Activated naive CD8-positive, alpha-beta T cell treated with anti-CD3 and anti-CD28 coated beads for 36 hours (primary cell): ENCODE measurements at places on chromosomes 5 and 9. TPM values are rescaled to one million over a fixed set of nuclear protein-coding genes. Genes with fewer than 3 reads are reported as not detected.
A peak's percentile ranks its signal among the peaks of the same experiment; 100 is the strongest.

The C9orf50 gene
- total RNA-seq, result not detected

The ANKRD34B gene
- total RNA-seq, result not detected

The MAT2B gene
- total RNA-seq, result 65.6 TPM

The GMCL2 gene
- total RNA-seq, result not detected

The FGF18 gene
- total RNA-seq, result 0.28 TPM

The SLC31A1 gene
- 16.7 TPM for total RNA-seq

DNA sequence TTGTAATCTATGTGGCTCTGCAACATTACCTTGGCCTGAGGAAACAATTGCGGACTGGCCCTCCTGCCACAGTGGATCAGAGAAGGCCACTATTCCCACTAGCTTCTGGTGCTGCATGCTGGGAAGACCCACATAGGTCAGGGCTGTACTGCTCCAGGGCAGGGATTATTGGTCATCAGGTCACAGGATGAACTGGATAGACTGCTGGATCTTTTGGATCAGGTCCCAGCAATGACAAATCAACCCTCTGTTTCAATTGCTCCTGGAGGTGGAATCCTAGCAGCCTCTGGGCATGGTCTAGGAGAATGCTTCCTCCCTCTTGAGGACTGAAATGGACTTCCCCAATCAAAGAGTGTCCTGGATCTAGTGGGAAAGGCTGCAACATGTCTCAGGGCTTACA, 66.7 kb upstream of the PHF24 start:
- H3K4me3 ChIP-seq, result no peak overlapping the region
- H3K4me1 ChIP-seq, result no peaks in the 10 kb centered on the region
- no peaks in the 10 kb centered on the region for H3K36me3 ChIP-seq

- no peak overlapping the region for H3K4me3 ChIP-seq
- H3K27me3 ChIP-seq, result no peaks in the 10 kb centered on the region
- no peak for DNase-seq
- H3K4me1 ChIP-seq, result no peaks in the 10 kb centered on the region
Measured at GRCh38 chr5:68818057-68818695, 275.6 kb upstream of the SLC30A5 start.

DNA sequence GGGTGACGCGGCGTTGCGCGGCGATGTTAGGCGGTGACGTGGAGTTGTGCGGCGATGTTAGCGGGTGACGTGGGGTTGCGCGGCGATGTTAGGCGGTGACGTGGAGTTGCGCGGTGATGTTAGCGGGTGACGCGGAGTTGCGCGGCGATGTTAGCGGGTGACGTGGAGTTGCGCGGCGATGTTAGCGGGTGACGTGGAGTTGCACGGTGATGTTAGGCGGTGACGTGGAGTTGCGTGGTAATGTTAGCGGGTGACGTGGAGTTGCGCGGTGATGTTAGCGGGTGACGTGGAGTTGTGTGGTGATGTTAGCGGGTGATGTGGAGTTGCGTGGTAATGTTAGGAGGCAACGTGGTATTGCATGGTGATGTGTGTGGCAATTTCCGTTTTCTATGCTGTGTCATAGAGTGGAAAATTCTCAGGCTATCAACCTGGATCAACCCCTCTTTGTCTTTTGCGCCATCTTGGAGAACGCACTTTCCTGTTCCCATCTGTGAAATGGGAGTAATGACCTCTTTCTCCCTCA, 76.0 kb downstream of the ANKRD33B start:
- peaks cover 17% of the 10 kb centered on the region for H3K27me3 ChIP-seq
- peaks cover 31% of the 10 kb centered on the region for H3K4me1 ChIP-seq
- H3K4me3 ChIP-seq, result no peak overlapping the region
- peaks cover 22% of the 10 kb centered on the region for H3K36me3 ChIP-seq
- no peak for DNase-seq

GRCh38 chr5:99285606-99286005, 356.8 kb upstream of the CHD1 start:
- H3K27ac ChIP-seq, result no peak overlapping the region
- no peaks in the 10 kb centered on the region for H3K36me3 ChIP-seq
- no peak for DNase-seq
- H3K4me3 ChIP-seq, result no peak overlapping the region
- H3K4me1 ChIP-seq, result no peaks in the 10 kb centered on the region

GRCh38 chr5:132060501-132061161, at the start of gene IL3:
Gene IL3 (plus strand): TSS chr5:132060655. CDS start chr5:132060707, 52 bp downstream.
- H3K36me3 ChIP-seq, result no peaks in the 10 kb centered on the region
- no peak within 1 kb of the TSS for H3K4me3 ChIP-seq
- H3K4me1 ChIP-seq, result peaks cover 33% of the 10 kb centered on the region
- no peak for DNase-seq
- peak within 1 kb of the TSS; percentile 23 for H3K27ac ChIP-seq

- peaks cover 54% of the 10 kb centered on the region for H3K4me1 ChIP-seq
- H3K27ac ChIP-seq, result no peak overlapping the region
- H3K27me3 ChIP-seq, result no peaks in the 10 kb centered on the region
- H3K4me3 ChIP-seq, result no peak overlapping the region
Measured at GRCh38 chr9:75023846-75024245, 4.2 kb downstream of the CARNMT1 start.

- no peaks in the 10 kb centered on the region for H3K27me3 ChIP-seq
- H3K4me1 ChIP-seq, result no peaks in the 10 kb centered on the region
- H3K27ac ChIP-seq, result no peak overlapping the region
- DNase-seq, result no peak
- H3K4me3 ChIP-seq, result no peak overlapping the region
Measured at GRCh38 chr9:91818647-91819403, 131.2 kb downstream of the ROR2 start.

- no peak overlapping the region for H3K4me3 ChIP-seq
- no peak for DNase-seq
- no peak overlapping the region for H3K27ac ChIP-seq
- H3K27me3 ChIP-seq, result peaks cover 19% of the 10 kb centered on the region
- no peaks in the 10 kb centered on the region for H3K4me1 ChIP-seq
Measured at GRCh38 chr9:87139099-87139730, 191.9 kb upstream of the GAS1 start.

- no peak overlapping the region for H3K27ac ChIP-seq
- no peaks in the 10 kb centered on the region for H3K36me3 ChIP-seq
- H3K27me3 ChIP-seq, result no peaks in the 10 kb centered on the region
- no peak for DNase-seq
- H3K4me3 ChIP-seq, result no peak overlapping the region
- H3K4me1 ChIP-seq, result no peaks in the 10 kb centered on the region
Measured at GRCh38 chr5:147336876-147337275, 102.0 kb downstream of the STK32A start.

- H3K36me3 ChIP-seq, result no peaks in the 10 kb centered on the region
- H3K4me1 ChIP-seq, result no peaks in the 10 kb centered on the region
- no peak overlapping the region for H3K4me3 ChIP-seq
- peaks cover 3% of the 10 kb centered on the region for H3K27me3 ChIP-seq
- no peak for DNase-seq
Measured at GRCh38 chr5:16921211-16921610, 14.9 kb downstream of the MYO10 start.

DNA sequence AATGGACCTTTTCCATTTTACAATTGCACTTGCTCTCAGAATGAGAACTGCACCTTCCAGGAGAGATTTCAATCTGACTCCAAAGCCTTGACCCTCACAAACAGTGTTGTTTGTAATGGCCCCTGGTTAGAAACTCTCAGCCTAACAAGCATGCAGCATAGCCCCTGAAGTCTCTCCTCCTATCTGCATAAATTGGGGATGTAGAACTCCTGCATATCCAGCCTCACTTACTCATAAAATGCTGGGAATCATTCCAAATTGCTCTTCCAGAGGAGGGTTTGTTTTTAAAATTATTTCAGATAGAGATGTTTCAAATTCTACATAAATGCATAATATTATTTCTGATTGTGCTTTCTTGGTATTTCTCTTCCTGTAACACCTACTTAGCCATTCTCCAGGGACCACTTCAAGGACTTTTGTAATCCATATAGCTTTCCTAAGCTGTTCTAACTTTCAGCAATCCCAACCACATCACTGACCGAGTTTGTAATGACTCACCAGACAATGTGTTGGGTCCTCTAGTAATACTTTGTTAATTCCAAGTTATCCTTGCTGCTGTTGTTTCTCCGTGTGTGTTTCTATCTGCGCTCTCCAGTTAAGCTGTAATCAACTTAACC, 143.8 kb upstream of the CCDC152 start:
- H3K27me3 ChIP-seq, result peaks cover 10% of the 10 kb centered on the region
- H3K4me3 ChIP-seq, result no peak overlapping the region

- H3K27me3 ChIP-seq, result no peaks in the 10 kb centered on the region
- no peak overlapping the region for H3K27ac ChIP-seq
- H3K36me3 ChIP-seq, result peaks cover 9% of the 10 kb centered on the region
- peaks cover 3% of the 10 kb centered on the region for H3K4me1 ChIP-seq
- no peak for DNase-seq
- no peak overlapping the region for H3K4me3 ChIP-seq
Measured at GRCh38 chr5:127985811-127986325, 97.7 kb upstream of the SLC12A2 start.

GRCh38 chr5:149063017-149063687, at the start of gene SH3TC2:
Gene SH3TC2 (minus strand): TSS chr5:149063062. CDS start chr5:149063022, 40 bp downstream.
- peaks cover 4% of the 10 kb centered on the region for H3K27me3 ChIP-seq
- no peak within 1 kb of the TSS for H3K4me3 ChIP-seq
- H3K4me1 ChIP-seq, result no peaks in the 10 kb centered on the region
- no peak within 1 kb of the TSS for H3K27ac ChIP-seq
- DNase-seq, result no peak

DNA sequence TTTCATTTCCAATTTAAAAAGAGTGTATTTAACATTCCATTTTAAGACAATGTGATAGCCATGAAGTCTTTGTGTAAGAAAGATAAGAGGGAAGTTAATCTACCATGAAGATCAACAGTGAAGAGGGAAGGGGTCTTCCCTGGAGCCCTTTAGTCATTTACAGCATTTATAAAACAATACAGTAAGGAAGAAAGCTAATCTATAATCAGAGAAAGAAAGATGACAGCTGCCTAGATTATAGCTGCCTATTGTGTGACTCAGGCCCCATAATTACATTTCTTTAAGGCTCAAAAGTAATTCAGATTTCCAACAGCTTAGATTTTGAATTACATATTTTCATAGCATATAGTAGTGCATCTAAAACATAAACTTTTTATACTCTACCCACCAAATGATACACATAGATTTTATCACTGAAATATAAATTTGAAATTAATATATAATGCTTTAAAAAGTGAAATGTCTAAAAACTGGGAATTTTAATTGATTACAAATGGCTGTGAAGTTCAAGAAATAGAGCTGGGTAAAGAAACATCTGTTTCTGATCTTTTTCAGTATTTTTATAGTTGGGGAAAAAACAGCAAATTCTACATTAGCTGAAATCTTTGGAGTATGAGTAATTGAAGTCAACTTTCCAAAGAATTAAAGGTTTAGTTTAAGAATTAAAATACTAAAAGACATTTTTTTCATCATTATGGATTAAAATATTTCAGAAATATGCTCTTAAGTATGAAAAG, 89.6 kb downstream of the RIC1 start:
- H3K4me1 ChIP-seq, result peaks cover 13% of the 10 kb centered on the region
- no peak for DNase-seq
- peaks cover 47% of the 10 kb centered on the region for H3K36me3 ChIP-seq
- no peak overlapping the region for H3K27ac ChIP-seq
- no peaks in the 10 kb centered on the region for H3K27me3 ChIP-seq
- no peak overlapping the region for H3K4me3 ChIP-seq

- peaks cover 3% of the 10 kb centered on the region for H3K4me1 ChIP-seq
- DNase-seq, result peak; percentile 26
- H3K27ac ChIP-seq, result no peak overlapping the region
- peaks cover 12% of the 10 kb centered on the region for H3K27me3 ChIP-seq
- no peak overlapping the region for H3K4me3 ChIP-seq
Measured at GRCh38 chr5:168987543-168988300, 313.2 kb downstream of the SLIT3 start.

DNA sequence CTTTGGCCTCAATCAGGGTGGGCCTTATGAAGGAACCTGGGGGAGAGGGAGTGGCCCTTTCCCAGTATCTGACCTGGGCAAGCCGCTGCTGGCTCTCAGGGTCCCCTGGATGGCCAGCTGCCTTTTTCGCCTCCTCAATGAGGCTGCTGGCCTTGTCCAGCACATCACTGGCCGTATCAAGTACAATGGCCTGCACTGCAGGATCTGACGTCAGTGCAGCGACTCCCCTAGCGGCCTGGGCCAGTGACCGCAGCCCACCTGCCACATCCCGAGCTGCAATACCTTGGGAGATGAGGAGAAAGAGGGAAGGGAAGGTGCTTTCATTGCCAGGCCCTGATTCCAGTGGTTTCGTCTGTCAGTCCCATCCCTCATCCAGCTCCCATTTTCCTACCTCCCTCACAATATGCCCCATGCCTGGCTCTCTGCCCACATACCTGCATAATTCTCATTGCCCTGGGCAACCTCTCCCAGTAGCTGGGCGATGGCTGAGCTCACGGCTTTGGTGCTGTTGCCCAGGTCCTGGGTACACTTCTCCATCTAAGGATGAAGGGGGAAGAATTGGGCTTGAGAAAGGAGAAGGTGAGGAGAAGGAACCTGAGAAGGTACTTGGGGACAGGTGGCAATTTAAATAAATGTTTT, 19.1 kb downstream of the TLN1 start:
- DNase-seq, result no peak
- H3K36me3 ChIP-seq, result peaks cover 21% of the 10 kb centered on the region
- no peak overlapping the region for H3K4me3 ChIP-seq
